ENCODE measurements at places on chromosomes 3 and 15.

DNA sequence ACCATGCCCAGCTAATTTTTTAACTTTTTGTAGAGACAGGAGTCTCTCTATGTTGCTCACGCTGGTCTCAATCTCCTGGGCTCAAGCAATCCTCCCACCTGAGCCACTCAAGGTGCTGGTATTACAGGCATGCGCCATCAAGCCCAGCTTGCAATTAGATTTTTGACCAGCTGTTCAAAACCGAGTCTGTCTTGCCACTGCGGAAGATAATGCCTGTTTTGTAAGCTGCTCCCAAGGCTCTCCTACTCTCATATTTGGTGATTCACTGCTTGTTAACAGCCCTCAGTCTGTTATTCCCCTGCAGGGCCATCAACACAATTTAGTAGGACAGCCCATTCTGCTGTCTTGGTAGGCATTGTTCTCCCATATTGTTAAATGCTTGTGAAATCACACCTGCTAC is 17.8 kb upstream of the MCCC1 start:
- DNase-seq, result no peak

GRCh38 chr3:137693791-137694190 is 70.3 kb upstream of the SOX14 start:
- no peak for DNase-seq

DNA sequence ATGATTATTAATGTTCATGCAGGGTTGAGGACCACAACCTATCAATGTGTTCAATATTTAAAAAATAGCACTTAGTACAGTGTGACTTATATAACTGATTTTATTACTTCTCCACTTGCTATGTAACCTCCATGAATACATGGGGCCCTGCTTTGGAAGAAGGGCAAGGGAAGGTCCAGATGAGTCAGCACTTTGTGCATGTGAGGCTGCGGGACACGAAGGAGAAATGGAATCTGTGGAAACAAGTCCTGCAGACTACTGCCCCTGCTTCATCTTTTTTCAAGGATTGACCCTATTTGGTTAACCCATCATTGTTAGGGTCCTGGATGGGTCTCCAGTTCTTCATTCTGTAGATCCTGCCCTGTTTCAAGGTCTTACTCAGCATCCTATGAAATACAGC is 1.6 kb downstream of the NXPE3 start:
- peak; percentile 19 for DNase-seq

DNA sequence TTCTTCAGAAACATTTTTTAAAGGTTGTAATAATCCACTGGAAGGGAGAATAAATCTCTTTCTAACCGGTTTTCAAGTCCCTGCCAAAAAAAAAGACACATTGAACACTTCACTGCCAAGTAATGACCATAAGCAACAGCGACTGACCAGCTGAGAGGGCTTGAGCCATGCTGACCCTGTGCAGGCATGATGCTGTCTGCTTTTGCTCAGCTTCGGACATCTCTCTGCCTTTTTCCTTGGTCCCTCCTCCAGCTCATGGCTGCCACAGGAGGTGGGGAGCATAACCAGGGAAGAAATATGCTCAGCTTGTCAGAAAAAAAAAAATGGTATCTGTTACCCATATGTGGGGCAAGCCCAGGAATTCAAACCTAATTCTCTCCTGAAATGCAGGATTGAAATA is 1.5 kb downstream of the IGSF10 start:
- DNase-seq, result no peak

- no peak for DNase-seq
Measured at GRCh38 chr3:30342318-30343060, 263.9 kb upstream of the TGFBR2 start.

DNA sequence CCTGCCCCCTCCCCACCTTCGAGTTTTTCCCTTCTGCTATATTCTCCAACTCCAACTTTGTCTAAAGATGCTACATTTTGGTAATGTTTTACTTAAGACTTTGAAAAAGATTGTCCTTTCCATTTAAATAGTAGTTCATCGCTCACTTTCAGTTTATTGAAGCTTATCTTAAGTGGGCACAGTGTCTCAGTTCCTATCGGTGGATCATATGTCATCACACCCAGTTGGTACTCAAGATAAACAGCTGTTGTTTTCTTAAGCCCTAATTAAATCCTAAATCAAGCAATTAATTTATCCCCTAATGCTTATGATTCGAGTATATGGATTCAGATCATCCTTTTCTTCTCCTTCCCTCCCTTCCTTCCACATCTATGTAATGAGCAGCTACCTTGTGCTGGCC is 210.7 kb downstream of the TLE3 start:
- DNase-seq, result no peak

GRCh38 chr3:40463579-40463978 is 6.4 kb downstream of the RPL14 start:
- DNase-seq, result no peak

DNA sequence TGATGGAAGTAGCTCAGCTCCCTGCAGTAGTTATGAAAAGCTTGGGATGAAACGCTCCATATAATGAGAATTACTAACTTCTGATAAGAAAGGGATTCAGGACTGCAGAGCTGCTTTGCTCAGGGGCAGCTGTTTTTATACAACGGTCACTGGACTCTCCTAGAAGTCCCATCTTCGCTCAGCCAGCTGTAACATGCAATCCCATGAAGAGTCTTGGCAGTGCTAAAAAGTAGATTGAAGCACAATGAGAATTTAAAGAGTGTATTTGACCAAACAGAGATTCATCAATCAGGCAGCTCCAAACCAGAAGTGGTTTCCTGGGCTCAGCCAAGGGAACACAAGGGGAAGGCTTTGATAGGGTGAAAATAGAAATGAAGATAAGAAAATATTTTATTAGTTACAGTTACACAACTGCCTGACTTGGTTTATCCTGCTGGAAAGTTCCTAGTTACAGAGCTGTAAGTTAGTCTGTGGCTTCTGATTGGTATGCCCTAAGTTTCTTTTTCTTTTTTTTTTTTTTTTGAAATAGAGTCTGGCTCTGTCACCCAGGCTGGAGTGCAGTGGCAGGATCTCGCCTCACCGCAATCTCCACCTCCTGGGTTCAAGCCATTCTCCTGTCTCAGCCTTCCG is 24.1 kb downstream of the SIDT1 start:
- no peak for DNase-seq

DNA sequence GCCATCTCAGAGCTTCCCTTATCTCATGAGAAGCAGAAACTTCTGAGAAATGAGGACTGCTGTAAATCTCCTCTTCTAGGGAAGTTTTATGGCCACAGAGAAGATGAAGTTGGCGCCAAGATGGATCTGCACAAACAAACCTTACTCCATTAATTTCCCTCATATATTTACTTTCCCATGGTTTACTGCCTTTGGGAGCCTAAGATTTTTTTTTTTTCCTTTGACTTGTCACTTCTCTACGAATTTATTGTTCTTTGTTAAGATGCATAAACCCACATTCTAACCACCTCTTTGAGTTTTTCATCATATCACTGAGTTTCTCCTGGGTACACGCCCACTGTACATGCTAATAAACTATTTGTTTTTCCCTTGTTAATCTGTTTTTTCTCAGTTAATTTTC is 21.5 kb upstream of the NPTN start:
- DNase-seq, result no peak

- no peak for DNase-seq
Measured at GRCh38 chr15:51075826-51076523, 18.7 kb downstream of the TNFAIP8L3 start.

GRCh38 chr15:71489570-71489969 is 320.8 kb upstream of the NR2E3 start:
- DNase-seq, result no peak

GRCh38 chr3:129563850-129564535 is 21.0 kb downstream of the H1-8 start:
- no peak for DNase-seq

GRCh38 chr3:67361323-67361722 is 293.1 kb downstream of the SUCLG2 start:
- no peak for DNase-seq

DNA sequence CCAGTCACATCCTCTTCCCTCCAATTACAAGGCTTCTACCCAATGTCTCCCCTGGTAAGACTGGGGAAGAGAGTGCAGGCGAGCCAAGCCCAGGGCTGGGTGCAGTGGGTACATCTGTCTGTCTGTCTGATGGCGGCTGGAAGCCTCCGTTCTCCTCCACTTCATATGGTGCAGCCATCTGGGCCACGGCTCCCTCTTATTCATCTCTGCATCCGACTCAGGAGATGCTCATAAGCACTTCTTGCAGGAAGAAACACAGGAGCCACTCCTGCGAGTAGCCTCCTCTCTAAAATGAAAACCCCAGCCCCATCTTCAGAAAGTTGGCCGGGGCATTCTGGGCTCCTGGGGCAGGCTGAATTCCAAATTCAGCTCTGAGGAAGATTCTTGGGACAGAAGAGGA is 67.5 kb upstream of the SLC6A6 start:
- DNase-seq, result no peak

GRCh38 chr3:122946185-122946584 is 81.4 kb downstream of the SEMA5B start:
- no peak for DNase-seq

- no peak for DNase-seq
Measured at GRCh38 chr15:54514601-54515000, 536.4 kb downstream of the UNC13C start.

GRCh38 chr3:195526492-195526891 is 16.6 kb downstream of the PPP1R2 start:
- DNase-seq, result no peak

GRCh38 chr15:67433495-67434099 is 87.3 kb upstream of the C15orf61 start:
- DNase-seq, result peak; percentile 71

- no peak for DNase-seq
Measured at GRCh38 chr3:160001850-160002623, 13.4 kb downstream of the IL12A start.

- no peak for DNase-seq
Measured at GRCh38 chr15:73981761-73982221, 10.3 kb downstream of the STOML1 start.

DNA sequence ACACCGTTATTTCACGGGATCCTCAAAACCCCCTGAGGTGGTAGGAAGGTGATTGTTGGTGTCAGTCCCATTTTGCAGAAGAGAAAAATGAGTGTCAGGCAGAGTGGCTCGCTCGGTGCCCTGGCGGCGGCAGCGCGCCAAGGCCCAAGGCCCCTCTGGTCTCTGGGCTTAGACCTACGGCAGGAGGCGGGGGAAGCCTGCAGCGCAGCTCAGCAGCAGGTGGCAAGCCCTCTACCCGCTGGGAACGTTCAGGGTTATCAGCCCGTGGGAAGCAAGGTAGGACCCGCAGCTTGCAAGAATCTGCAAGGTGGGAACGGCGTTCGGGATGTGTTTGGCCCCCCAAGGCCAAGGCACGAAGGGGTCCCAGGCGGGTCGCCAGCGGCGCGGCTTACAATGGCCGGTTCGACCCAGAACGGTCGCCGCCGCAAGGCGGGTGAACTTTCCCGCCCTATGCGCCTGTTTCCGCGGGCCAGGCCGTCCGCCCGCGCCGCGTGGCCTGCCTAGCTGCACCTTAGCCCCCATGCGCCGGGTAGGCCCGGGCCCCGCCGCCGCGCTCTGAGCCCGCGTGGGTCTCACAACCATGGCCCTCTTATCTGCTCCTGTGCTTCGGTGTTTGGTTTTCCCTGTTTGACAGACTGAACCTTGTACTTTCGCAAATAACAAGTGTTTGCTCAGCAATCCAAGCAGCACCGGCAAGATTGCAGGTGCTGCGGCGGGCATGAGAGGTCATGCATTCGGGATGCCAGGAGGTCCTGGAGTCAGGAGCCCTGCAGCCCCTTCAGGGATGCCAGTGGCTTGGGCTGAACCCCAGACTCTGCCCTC is 39.7 kb downstream of the CCNL1 start:
- no peak for DNase-seq

- DNase-seq, result no peak
Measured at GRCh38 chr15:31275331-31276262, 51.0 kb upstream of the KLF13 start.

DNA sequence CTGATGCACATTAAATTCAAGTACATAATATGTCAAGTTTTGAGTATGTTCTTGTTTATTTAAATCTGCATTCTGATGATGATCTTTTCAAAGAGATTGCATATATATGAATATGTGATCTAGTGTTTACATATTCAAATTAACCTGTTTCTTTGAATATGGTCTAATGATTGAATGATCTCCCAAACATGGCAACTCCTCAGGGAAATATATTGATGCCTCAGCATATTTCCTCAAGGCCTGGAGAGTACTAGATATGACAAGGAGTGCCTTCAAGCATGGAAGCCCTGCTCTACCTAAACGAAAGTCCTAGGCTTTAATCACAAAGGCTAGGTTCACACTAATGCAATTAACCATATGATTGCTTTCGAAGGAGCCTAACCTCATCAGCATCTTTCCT is 532.8 kb downstream of the ZIC1 start:
- no peak for DNase-seq

DNA sequence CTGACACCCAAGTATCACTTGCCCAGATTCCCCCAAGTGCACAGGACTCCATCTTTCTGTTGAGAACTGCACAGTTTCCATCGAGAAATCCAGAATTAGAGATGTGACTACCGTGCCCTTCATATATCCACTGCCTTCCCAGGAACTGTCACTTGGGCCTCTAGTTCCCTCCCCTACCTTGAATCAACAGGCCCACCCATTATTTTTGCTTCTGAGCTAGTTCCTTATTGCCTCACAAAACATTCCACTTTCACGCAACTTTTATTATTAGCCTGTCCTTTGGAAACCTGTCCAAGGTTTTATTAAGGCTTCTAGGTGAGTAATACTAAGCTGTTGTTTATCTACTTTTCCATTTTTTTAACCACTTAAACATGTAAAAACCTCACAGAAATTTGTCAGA is 17.1 kb upstream of the SLC30A4 start:
- no peak for DNase-seq

GRCh38 chr3:87225659-87226058 is 1.4 kb upstream of the CHMP2B start:
- no peak for DNase-seq

GRCh38 chr3:90062631-90063200 is 955.3 kb downstream of the EPHA3 start:
- no peak for DNase-seq

DNA sequence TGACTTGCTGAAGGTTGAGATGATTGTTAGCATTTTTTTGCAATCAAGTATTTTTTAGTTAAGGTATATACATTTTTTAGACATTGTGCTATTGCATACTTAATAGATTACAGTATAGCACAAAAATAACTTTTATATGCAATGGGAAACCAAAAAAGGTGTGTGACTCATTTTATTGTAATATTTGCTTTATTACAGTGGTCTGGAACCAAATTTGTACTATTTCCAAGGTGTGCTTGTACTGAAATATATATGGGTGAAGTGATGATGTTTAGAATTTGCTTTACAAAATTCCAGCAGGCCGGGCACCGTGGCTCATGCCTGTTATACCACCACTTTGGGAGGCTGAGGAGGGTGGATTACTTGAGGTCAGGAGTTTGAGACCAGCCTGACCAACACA is 29.1 kb upstream of the TBC1D23 start:
- no peak for DNase-seq

DNA sequence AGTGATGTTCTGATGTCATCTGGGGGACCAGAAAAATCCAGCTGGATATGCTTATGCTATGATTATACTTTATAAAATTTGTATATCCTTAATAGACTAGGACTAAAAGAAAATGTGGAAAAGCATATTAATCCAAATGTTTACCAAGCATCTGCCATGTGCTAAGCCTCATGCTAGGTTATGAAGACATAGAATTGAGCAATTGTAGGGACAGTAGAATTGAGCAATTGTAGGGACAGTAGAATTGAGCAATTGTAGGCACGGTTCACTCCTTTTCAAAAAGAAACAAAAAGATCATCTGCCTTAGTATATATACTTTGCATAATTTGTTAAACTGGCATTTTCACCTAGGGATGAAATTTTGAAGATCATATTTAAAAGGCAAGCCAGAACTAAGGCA is 18.3 kb downstream of the ABHD5 start:
- DNase-seq, result no peak
